ENCODE measurements at places on chromosomes 16 and 17.
A peak's percentile ranks its signal among the peaks of the same experiment; 100 is the strongest.

GRCh38 chr16:85750146-85750826 is 610 bp downstream of the C16orf74 start:
- no peak for DNase-seq

DNA sequence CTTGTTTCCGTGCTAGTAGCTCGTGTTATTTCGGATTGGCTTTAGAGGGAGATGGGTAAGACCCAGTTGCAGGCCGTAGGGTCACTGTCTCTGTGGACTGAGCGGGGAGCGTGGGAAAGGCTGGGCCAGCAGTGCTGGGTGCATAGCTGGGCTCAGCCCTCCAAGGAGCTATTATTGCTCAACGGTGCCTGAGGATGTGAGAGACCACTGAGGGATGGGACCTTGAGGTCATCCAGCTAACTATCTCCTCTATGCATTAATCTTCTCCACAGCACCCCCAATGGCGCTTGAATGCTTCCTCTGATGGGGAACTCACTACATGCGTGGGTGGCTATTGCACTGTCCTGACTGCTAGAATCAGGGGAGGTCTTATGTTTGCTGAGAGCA is 126.1 kb upstream of the FOXF1 start:
- no peak for DNase-seq

DNA sequence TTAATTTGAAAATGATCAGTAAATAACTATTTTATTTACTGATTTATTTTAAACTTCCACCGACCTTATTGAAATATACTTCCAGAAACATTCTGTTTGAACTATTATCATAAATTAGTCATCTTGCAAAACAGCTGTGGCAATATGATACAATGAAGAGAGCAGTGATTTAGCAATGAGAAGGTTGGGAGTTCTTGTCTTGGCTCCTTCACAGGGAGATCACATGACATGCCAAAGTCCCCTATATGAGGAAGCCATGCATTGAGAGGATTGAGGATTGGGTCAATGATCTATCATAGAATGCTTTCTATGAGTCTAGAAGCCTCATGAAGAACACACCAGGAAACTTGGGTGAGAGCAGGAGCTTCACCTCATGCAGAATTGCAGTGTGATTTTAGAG is 222.7 kb downstream of the LGALS9B start:
- no peak for DNase-seq

DNA sequence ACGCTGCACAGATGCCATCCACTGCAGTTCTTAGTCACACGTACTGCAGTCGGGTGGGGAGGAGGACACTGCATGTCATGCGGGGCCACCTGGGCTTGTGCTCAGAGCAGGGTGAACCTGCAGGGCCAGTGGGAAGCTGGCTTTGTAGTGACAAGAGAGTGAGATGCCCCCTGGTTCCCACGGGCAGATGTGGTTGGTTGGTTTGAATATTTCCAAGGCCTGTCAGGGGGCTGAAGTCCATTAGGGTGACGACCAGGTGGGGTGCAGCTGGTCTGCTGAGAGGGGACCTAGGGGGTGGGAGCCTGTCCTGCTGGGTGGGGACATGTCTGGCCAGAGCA is 14.3 kb downstream of the ZNF213 start:
- DNase-seq: no peak

DNA sequence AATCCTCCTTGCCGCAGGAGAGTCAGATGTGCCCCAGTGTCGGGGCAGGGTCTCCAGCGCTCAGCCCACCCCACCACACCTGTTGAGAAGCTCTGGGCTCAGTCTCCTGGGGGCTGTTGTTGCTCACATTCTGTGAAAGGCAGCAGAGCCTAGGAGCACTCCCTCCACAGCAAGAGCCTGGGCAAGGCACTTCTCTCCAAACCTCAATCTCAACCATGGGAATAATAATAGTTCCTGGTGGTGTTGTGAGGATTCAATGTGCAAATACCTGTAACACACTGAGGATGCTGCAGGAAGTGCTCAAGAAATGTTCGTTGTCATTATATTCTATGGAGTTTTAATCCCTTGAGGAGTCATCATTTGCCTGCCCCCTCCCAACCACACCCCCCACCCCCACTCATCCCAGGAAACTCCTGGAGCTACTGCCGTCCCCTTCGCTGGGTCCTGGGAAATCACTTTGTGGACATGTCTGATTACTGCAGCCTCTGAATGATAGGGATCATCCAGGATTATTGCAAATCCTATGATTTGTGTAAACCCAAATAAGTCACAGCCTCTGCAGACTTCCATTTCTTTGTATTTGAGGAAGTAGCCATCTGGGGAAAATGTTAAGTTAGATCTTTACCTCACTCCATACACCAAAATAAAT is 61.5 kb downstream of the CCT6B start:
- DNase-seq: no peak

DNA sequence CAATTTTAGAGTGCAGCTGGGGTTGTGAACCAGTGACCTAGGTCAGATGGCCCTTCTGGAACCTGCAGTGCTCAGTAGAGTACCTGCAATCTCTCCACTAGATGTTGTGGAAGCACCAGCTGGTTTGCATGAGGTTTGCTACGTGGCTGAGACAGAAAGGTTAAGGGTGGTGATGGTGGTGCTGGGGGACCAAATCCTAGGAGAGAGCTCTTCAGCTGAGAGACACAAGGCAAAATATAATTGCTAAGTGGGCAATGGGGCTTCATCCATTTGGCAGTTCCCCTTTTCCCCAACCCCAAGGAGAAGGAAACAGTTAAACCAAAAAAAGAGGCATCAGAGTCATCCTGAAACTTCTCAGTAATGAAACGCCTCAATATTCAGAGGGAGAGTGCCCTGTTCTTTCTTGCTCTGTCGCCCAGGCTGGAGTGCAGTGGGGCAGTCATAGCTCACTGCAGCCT is 13.9 kb downstream of the ITPRIPL2 start:
- no peak for DNase-seq

- no peak for DNase-seq
These were observed 354.8 kb downstream of the SEC14L1 start for GRCh38 chr17:77495575-77495974.

DNA sequence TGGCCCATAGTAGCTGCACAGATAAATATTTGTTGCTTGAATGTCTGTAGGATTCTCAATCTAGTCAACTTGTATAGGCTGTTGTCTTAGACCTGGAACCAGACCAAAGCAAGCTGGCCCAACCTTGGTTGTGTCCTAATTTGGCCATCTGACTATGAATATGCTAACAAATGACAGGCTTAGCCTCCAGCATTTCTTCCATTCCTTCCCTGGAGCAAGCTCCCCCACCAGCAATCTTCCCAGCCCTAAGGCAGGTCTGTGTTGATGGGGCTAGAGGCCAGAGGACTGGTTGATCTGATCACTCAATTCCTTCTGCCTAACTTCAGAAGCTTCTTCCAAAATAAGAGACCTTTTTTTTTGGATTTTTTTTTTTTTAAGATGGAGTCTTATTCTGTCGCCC is 9.4 kb upstream of the PHOSPHO1 start:
- no peak for DNase-seq

DNA sequence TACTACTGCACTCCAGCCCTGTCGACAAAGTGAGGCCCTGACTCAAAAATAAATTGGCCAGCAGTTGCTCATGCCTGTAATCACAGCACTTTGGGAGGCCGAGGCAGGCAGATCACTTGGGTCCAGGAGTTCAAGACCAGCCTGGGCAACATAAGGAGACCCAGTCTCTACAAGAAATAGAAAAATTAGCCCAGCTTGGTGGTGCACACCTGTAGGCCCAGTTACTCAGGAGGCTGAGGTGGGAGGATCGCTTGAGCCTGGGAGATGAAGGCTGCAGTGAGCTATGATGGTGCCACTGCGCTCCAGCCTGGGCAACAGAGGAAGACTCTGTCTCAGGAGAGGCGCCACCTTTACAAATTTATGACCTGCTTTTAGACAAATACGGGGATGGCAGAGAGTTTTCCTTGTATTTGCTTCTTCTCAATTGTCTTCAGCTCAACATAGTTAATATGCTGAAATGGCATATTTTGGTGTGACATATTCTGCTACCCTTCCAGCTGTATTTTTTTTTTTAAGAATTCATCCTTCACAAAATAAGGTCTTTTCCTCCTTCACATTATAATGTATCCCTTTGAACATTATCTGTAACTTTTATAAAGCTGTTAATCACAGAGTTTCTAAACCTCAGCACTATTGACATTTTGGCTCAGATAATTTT is 21.1 kb upstream of the YPEL2 start:
- no peak for DNase-seq

- DNase-seq: peak; percentile 65
These were observed 7.5 kb downstream of the BTBD17 start for GRCh38 chr17:74354123-74354522.

GRCh38 chr17:60901242-60901641 is 223.6 kb downstream of the BCAS3 start:
- DNase-seq: no peak

DNA sequence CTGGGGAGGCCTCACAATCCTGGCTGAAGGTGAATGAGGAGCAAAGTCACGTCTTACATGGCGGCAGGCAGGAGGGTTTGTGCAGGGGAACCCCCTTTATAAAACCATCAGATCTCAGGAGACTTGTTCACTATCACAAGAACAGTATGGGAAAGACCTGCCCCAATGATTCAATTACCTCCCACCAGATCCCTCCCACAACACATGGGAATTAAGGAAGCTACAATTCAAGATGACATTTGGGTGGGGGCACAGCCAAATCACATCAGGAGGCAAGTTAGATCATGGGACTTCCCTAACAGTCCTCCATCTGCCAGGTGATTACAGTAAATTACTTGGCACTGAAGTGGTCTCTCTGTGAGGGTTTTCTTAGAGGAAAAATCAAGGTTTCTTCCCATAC is 5.3 kb downstream of the TMEM114 start:
- no peak for DNase-seq

DNA sequence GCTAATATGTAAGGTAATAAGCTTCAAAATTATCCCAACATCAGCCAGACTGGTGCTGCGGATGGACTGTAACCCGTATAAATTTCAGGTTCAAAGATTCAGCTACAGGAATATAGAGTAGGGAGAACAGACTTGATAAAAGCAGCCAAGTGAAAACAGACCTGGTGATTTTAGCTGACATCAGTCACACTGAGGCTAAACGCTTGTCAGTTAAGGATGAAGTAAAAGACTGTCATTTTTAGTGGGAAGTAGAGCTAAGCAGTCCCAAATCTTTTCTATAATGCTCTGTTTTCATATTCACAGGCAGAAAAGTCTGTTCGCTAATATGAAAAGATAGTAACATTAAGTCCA is 35.4 kb downstream of the CMTM4 start:
- DNase-seq: no peak

- DNase-seq: no peak
These were observed 334.8 kb downstream of the MAF start for GRCh38 chr16:79265701-79266100.

DNA sequence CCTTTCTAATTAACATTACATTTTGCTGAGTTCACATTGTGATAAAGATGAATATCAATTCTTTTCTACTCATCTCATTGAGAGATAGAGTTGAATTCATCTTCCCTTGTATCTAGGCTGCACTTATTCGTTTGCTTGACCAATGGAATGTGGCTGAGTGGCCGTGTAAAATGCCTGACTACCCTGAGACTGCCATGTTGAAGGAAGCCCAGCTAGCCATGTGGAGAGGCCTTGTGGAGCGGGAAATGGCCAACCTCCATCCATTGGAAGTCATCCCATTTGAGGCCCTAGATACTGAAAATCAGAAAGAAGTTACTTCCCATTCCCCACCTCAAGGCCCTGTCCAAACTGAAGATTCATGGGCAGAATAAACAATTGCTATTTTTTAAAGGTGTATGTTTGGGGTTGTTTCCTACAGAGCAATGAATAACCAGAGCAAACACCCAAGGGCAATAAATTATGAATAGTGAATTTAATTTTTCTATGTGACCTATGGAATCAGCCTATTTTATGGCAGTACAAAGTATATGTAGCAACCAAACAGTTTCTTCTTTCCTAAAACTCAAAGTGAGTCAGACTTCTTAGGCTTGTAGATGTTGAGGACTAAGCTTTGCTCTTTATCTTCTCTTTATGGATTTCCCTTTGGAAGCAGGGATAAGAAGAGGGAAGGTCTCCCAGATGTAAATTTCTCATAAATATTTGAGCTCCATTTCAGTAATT is 545.1 kb downstream of the MAF start:
- DNase-seq: no peak

DNA sequence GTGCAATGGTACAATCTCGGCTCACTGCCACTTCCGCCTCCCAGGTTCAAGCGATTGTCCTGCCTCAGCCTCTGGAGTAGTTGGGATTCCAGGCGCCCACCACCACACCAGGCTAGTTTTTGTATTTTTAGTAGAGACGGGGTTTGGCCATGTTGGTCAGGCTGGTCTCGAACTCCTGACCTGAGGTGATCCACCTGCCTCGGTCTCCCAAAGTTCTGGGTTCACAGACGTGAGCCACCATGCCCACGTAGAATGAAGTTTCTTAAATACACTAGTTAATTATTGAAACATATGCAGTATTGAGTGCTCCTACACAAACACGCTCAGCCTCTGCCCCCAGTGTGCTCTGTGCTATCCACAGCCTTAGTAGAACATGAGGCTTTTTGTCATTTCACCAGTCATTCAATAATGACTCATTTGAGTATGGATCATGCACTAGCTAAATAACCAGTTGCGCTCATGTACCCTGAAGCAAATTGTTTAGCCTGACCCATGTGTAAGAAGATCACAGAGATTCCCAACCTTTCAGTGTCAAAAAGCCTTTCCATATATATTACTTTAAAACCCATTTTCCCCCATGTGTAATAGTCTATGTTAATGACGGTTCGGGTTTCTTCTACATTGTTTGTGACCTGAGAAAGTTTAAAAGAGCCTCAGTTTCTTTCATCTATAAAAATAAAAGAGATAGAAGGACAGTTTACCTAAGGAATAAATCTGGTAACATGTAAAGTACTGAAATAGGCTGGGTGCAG is 49.7 kb downstream of the TUBD1 start:
- DNase-seq: peak; percentile 72

DNA sequence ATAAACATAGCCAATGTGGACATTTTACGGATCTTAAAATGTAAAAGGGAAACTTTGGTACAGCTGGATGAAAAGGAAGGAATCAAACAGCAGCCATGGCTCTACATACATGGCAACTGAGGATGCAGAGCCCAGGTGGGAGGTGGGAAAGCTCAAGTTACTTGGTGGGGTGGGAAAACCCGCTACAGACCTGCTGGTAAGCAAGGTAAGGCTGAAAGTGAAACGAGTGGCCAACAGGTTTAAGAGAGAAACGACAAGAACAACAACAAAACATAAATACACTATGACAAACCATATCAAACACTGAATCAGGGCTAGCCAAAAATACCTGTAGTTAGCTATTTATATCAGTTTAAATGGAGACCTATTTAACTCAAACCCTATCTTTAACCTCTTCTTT is 185.3 kb downstream of the CEP112 start:
- no peak for DNase-seq

DNA sequence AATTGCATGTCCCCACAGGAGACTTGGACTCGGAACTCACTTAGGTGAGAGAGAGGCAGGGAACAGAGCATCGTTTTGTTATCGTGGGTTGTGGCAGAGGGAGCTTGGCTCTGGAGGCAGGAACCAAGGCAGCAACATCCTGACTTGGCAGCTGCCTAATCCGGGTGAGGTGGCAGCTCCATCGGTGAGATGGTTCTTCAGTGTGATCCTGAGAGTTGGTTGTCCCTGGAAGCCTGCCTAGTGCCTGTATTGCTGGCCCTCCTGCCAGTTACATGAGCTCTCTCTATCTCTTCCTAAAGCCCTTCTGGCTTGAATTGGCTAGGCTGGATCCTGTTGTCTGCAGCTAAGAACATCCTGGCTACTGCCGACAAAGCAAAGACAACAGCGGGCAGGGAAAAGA is 19.9 kb upstream of the SEC14L1 start:
- no peak for DNase-seq

GRCh38 chr17:40443988-40444899 is 994 bp downstream of the IGFBP4 start:
- DNase-seq: no peak

- no peak for DNase-seq
These were observed 1.6 kb downstream of the CA7 start for GRCh38 chr16:66845791-66846221.

Measured in stimulated activated CD4-positive, alpha-beta T cell treated with anti-CD3 and anti-CD28 coated beads, Interleukin-2, amount 100 ng/mL, for 48 hours (primary cell).